ENCODE measurements at places on chromosomes 11 and 22. TPM values are rescaled to one million over a fixed set of nuclear protein-coding genes. Genes with fewer than 3 reads are reported as not detected.

GRCh38 chr11:130772266-130773227 is 143.7 kb downstream of the SNX19 start:
- no peak for DNase-seq

GRCh38 chr11:11308249-11308648 is 44.8 kb downstream of the CSNK2A3 start:
- no peak for DNase-seq

The KLHL35 gene
- total RNA-seq = 1.5 TPM

DNA sequence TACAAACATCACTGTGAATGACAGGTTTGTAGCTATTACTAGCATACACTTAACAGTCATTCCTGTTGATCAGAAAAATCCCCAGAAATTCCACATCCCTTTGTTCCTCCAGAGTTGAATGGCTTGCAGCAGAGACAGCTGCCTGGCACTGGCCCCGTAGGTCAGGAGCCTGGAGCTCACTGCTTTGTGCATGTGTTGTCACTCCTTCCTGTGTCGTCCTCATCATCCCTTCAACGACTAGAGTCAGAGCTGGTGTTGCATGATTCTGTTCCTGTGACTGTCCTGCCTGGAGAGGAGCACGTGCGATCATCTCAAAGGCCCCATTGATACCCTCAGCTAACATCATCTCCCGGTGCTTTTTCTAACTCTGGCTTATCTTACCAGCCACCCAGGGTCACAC is 58.3 kb downstream of the LDLRAD3 start:
- DNase-seq = no peak

DNA sequence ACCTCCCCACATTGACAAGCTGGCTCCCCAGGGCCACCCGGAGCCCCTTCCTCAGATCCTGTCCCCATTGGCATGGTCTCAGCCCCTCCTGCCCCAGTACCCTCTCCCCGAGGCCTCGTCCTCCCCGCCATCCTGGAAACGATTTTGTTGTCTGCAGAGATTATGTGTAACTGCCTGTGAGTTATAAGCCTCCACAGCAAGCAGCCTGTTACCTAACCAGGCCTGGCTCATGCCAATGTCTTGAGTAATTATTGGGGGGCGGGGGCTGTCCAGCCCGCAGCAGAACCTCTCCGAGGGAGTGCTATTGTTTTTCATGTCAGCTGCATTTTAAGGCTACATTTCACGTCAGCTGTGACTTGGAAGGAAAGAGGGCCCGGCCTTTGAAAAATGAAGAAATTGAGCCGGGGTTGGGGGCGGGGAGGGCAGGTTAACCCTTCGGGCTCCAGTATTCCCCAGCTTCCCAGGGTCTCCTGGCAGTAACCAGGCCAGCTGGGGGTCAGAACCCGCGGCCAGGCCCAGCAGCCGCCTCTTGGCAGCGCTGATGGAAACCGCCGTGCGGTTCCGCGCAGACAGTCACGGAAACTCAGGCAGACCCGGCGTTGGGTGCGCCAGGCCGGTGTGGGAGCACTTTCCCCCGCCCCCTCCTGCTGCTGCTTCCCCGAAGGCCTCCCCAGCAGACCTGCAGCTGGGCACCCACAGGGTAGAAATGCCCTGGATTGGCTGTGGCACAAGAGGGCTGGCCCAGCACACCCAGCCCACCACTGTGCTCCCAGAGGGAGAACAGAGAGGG is 59.5 kb downstream of the CDKN1C start:
- DNase-seq = peak; percentile 87

Data from ureter (tissue), 1 donor.